ENCODE measurements at places on chromosomes 1 and 21. TPM values are rescaled to one million over a fixed set of nuclear protein-coding genes. Genes with fewer than 3 reads are reported as not detected.

- H3K4me1 ChIP-seq: peaks cover 21% of the 10 kb centered on the region
- H3K36me3 ChIP-seq: no peaks in the 10 kb centered on the region
- H3K27ac ChIP-seq: no peak overlapping the region
- H3K4me3 ChIP-seq: no peak overlapping the region
Measured at GRCh38 chr21:35257413-35257812, 208.3 kb upstream of the RUNX1 start.

DNA sequence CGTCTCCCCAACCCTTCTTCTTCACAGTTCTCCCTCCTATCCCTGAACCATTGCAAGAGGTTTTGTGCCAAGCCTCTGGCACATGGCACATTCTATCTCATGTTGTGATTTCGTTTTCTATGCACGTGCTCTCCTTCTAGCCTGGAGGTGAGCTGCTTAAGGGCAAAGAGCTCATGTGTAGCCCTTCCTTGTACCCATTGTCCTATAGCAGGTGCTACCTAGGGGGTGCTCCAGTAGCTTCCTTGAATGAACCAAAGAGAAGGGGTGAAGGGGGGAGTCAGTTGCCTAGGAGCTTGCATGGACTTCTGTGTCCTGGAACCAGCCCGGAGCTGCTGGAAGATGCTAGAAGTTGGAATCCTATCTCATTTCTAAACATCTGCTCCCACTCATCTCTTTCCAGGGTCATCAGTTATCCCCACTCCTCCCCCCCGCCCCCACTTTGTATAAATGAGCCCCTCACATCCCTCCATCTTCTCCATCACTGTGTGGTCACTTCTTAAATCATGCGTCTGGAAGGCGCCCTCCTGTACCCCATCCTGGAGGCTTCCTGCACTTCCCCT, 535 bp upstream of the DISC1 start:
- DNase-seq: no peak
- H3K27ac ChIP-seq: peak overlapping the region; percentile 71
- peaks cover 28% of the 10 kb centered on the region for H3K4me1 ChIP-seq
- H3K4me3 ChIP-seq: peak overlapping the region; percentile 82
- H3K36me3 ChIP-seq: no peaks in the 10 kb centered on the region
- H3K27me3 ChIP-seq: no peaks in the 10 kb centered on the region

Gene OR2T2
- not detected for total RNA-seq

DNA sequence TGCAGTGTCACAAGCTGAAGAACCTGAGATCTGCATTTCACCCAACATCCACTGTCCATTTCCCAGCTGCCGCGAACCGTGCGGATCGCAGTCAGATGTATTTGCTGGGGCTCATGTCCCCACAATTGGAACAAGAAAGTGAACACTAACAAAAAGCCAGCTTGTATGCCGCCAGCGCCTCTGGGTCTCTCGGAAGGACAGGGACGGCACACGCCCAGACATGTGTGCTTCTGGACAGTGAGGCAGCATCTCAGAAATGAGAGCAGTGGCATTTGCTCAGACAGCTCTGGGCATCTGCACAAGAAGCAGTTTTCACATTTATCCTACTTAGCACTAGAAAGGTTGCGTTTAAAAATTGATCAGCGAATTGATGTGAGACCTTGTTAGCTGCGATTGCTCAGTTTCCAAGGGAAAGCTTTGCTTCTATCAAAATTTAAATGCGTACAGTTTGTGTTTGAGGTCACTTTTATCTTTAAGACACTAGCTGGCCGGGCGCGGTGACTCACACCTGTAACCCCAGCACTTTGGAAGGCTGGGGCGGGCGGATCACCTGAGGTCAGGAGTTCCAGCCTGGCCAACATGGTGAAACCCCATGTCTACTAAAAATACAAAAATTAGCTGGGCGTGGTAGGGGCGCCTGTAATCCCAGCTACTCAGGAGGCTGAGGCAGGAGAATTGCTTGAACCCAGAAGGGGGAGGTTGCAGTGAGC, 28.7 kb downstream of the KCNAB2 start:
- peak overlapping the region; percentile 36 for H3K27ac ChIP-seq
- H3K4me3 ChIP-seq: no peak overlapping the region
- H3K36me3 ChIP-seq: peaks cover 19% of the 10 kb centered on the region
- DNase-seq: no peak
- peaks cover 1% of the 10 kb centered on the region for H3K4me1 ChIP-seq
- H3K27me3 ChIP-seq: no peaks in the 10 kb centered on the region

Gene INTS3
- total RNA-seq: 39.3 TPM

Gene PDE4B
- total RNA-seq: 23.4 TPM

- no peak overlapping the region for H3K27ac ChIP-seq
- H3K27me3 ChIP-seq: peaks cover 9% of the 10 kb centered on the region
- H3K4me1 ChIP-seq: peaks cover 11% of the 10 kb centered on the region
Measured at GRCh38 chr1:55233145-55233777, 18.1 kb upstream of the USP24 start.

Gene TFAP2E
- 0.19 TPM for total RNA-seq

Gene TMEM269
- total RNA-seq: 0.24 TPM

- peak; percentile 60 for DNase-seq
- no peaks in the 10 kb centered on the region for H3K27me3 ChIP-seq
- no peak overlapping the region for H3K4me3 ChIP-seq
- H3K27ac ChIP-seq: no peak overlapping the region
- no peaks in the 10 kb centered on the region for H3K36me3 ChIP-seq
Measured at GRCh38 chr21:35932232-35932911, 128.0 kb downstream of the SETD4 start.

Gene KRTAP21-2
- total RNA-seq: not detected

- H3K27ac ChIP-seq: peak overlapping the region; percentile 74
- H3K4me3 ChIP-seq: peak overlapping the region; percentile 92
- H3K36me3 ChIP-seq: peaks cover 2% of the 10 kb centered on the region
- H3K27me3 ChIP-seq: no peaks in the 10 kb centered on the region
- peaks cover 41% of the 10 kb centered on the region for H3K4me1 ChIP-seq
- DNase-seq: peak; percentile 14
Measured at GRCh38 chr1:170075186-170075585, 691 bp upstream of the KIFAP3 start.

DNA sequence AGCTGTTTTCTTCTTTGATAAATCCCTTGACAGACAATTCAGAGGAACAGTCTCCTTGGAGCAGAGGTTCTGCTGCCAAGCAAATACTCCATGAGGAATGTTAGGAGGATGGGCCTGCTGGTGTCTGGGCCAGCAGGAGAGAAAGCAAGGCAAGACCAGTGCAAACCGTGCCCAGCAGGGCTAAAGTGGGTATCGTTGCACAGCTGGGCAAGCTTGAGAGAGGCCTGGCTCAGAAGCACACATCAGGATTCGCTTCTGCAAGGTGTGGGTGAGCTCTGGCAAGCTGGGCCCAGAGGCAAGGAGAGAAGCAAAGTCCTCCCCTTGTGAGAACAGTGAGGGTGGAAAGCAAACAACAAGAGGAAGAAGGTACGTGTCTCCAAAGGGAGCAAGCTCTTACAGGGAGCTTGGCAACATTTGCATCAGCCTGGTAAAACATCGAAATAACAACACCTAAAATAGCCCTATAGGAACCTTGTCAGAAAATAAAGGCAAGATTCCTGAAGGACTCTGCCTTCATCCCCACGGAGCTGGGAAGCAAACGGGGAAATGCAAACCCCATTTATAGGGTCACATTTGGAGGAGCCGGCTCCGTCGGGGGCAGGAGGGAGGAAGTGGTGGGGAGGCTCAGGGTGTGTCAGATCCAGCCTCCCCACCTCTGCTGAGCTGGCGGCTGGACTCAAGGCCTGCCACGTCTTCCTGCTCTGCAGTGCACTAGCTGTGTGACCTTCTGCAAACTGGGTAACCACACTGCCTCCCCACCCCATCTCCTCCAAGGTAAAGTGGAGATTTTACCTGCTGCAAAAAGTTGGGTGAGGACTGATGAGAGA, 62.3 kb upstream of the HIVEP3 start:
- no peak for DNase-seq
- peaks cover 16% of the 10 kb centered on the region for H3K4me1 ChIP-seq
- no peak overlapping the region for H3K4me3 ChIP-seq
- no peak overlapping the region for H3K27ac ChIP-seq

- H3K4me3 ChIP-seq: no peak overlapping the region
- peak; percentile 77 for DNase-seq
- H3K27me3 ChIP-seq: peaks cover 2% of the 10 kb centered on the region
- H3K27ac ChIP-seq: no peak overlapping the region
- no peaks in the 10 kb centered on the region for H3K36me3 ChIP-seq
Measured at GRCh38 chr1:186618401-186619170, 61.6 kb downstream of the PTGS2 start.

GRCh38 chr1:170316270-170316669, 170.5 kb downstream of the NTMT2 start:
- DNase-seq: no peak
- no peaks in the 10 kb centered on the region for H3K36me3 ChIP-seq
- peaks cover 5% of the 10 kb centered on the region for H3K27me3 ChIP-seq
- no peak overlapping the region for H3K27ac ChIP-seq
- H3K4me1 ChIP-seq: no peaks in the 10 kb centered on the region

GRCh38 chr21:43015906-43016540, 41.7 kb downstream of the PKNOX1 start:
- no peaks in the 10 kb centered on the region for H3K4me1 ChIP-seq
- H3K27me3 ChIP-seq: no peaks in the 10 kb centered on the region
- H3K4me3 ChIP-seq: no peak overlapping the region
- DNase-seq: no peak

DNA sequence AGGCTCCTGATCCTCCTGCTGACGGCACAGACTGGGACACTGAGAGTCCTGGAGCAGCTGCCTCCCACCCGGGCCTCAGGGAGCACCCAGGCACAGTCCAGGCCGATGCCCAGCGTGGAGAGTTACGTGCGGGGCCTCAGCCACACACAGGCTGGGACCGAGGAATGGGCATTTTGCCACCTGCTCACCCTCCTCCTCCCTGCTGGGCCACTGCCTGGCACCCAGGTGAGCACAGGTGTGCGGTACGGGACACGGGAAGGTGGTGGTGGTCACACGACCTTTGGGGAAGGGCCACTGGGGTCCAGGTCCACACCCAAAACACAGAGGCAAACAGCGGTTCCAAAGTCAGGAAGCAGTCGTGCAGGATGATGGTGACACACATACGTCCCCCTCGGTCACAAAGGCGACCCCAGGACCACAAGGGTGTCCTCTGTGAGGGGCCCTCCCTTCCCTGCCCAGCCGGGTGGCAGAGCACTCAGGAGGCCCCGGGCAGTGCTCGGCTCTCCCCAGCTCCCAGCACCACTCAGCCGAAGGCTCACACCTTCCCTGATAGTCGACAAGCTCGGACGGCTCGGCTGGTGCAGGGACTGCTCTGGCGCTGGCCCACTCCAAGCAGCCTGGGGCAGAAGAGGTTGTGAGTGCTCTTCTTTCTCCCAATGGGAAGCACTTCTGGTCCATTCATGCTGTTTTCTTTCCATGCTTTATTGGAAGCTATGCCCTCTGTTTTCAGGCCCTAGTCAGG, 14.3 kb downstream of the MORN1 start:
- H3K4me3 ChIP-seq: no peak overlapping the region
- no peaks in the 10 kb centered on the region for H3K27me3 ChIP-seq
- H3K4me1 ChIP-seq: no peaks in the 10 kb centered on the region
- no peaks in the 10 kb centered on the region for H3K36me3 ChIP-seq
- no peak for DNase-seq

Gene ZNF695
- 0.86 TPM for total RNA-seq

All from activated naive CD4-positive, alpha-beta T cell treated with anti-CD3 and anti-CD28 coated beads for 36 hours (primary cell).